ENCODE measurements at places on chromosomes 1 and 21. TPM values are rescaled to one million over a fixed set of nuclear protein-coding genes. Genes with fewer than 3 reads are reported as not detected.

LINGO4 gene
- total RNA-seq: not detected

GRCh38 chr1:97925151-97925550 lies 4.3 kb upstream of the DPYD start:
- no peak for DNase-seq

GRCh38 chr1:40421431-40422384 lies 28.6 kb upstream of the ZFP69B start:
- no peak for DNase-seq

KRTAP13-2 gene
- total RNA-seq: not detected

- no peak for DNase-seq
Measured at GRCh38 chr1:166182281-166182680, 15.5 kb upstream of the FAM78B start.

PLA2G2F gene
- not detected for total RNA-seq

GRCh38 chr1:240122639-240123613 lies 31.2 kb downstream of the FMN2 start:
- no peak for DNase-seq

DNA sequence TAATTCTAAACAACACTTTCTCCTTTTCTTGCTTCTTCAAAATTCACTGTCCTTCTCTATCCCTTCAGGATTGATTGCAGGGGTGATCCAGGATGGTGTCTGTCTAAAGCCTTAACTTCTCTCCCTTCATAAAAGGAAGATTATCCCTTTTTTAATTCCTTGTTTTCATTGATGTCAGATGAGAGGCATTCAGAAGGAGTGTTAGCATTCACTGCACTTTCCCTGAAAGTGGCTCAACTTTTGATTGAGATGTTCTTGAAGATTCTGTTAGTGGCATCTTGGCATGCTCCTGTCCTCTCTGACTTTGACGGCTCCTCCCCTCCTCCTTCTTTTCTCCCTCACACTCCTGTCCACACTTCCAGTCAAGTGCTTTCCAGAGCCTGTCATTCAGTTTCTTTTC lies 71.6 kb downstream of the ST6GALNAC3 start:
- DNase-seq: no peak

TMPRSS15 gene
- total RNA-seq: 4.1 TPM

DNA sequence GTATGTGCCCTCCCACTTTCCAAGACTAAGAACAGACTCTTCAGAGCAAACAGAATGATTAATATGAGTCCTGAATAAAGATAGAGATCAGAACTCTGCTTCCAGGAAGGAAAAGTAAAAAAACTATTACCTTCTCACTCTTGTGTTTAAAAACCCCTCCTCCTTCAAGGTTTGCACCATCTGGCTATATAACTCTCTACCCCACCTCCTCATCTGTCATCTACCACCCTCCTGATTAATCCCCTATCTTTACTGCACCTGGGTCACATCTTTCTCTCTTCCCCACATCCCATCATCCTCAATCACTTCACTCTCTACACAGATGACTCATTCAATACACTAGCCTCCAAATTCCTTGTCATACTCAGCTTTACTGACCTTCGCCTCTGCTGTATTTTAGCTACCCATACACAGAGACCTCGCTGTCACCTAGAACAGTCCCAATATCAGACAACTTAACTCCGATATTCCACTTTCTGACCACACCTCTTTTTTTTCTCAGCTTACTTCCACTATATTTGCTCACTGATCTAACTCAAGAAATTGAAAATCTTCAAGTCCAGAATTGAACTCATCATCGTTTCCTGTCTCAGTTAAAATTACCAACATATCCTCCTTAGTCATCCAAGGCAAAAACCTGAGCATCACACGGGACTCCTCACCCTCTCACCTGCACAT lies 3.7 kb downstream of the SCMH1 start:
- no peak for DNase-seq

DNA sequence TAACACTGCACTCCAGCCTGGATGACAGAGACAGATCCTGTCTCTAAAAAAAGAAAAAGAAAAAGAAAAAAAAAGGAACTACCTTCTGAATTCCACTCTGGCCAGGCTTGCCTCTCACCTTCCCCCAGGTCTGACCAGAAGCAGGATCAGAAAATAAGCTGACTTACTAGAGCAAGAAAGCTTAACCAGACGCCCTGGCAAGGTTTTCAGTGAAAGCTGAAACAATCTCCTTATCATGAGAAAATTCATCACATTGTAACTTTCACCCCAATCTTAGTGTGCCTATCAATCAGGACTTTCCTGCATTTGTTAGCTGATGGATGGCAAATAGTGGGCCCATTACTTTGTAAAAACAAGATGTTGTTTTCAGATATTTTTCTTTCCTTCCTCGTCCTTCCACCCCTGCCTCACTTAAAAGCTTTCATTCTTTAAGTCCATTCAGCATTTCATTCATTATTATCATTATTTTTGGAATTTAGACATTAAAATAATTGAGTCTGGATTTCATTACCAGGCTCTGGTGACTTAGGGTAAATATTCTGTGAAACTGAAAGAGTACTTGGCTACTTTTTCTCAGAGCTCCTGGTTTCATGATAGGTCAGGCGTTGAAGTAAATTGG lies 96.5 kb upstream of the CD34 start:
- DNase-seq: no peak

VCAM1 gene
- total RNA-seq: 37.0 TPM

DNA sequence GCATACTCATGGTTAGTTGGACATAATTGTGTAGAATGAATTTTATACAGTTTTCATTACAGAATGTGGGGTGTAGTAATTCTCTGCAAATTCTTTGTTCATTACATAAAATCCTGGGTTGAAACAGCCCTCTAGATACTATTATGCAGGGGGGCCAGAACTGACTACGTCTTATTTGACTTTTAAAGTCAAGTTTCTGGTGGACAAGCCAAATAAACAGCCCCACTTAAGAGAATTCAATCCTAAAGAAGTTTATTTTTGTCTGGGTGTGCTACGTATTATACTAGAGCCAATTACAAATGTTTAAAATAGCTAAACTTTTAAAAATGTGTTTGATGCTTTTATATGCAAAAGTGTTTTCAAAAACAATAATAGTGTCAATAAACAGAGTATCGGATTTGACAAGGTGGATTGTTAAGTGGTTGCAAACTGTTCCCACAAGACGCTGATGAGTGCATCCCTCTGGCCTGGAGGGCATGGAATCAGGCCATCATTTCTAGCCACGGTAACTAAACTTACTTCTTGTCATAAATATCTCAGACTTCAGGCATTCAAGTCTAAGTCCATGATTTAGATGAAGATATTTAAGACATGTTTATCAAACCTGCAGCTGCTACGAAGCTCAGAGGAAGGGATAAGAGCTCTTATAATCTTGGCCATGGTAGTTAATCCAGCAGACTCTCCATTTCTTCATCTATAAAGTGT lies 646.3 kb downstream of the KIF26B start:
- no peak for DNase-seq

HPDL gene
- total RNA-seq: 8.6 TPM

PDC gene
- total RNA-seq: not detected

DNA sequence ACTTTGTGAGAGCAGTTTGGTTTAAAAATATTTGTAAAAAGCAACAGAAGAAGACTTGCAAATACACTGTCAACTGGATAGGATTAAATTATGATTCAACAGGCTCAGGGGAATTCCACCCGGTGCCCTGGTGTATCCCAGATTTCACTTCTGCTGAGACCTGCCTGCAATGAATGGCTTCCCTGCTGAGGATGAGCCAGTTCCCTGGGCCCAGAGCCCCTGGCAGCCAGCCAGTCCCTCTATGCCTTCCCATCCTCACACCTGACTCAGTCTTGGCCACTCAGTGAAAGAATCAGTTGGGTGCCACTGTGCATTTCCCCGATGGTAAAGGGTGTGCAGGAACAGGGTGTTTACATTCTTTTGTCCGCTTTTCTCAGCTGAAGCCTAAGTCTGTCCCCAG lies 64.4 kb downstream of the KCTD3 start:
- DNase-seq: no peak

DNA sequence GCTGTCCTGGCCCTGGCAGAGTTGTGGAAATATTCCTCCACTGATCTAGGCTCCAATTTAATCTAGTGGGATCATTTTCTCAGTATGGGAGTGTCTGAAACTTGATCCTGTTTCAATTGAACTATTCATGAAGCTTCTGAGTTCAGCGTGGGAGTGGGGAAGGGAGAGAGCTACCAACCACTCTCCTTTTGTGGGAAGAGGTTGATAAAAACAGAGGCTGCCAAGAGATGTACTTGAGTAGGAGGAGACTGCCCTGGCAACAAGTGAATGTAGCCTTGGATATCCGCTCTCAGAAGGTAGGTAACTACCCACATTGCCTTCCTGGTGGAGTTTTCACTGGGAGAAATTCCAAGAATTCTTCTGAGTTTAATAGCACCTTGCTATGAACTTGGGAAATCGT lies at the start of gene CTXND2:
CTXND2 (plus strand) TSS at position 119 of the 400 bp plus-strand sequence. CDS start 25,179 bp downstream, outside the sequence.
- DNase-seq: no peak

DNA sequence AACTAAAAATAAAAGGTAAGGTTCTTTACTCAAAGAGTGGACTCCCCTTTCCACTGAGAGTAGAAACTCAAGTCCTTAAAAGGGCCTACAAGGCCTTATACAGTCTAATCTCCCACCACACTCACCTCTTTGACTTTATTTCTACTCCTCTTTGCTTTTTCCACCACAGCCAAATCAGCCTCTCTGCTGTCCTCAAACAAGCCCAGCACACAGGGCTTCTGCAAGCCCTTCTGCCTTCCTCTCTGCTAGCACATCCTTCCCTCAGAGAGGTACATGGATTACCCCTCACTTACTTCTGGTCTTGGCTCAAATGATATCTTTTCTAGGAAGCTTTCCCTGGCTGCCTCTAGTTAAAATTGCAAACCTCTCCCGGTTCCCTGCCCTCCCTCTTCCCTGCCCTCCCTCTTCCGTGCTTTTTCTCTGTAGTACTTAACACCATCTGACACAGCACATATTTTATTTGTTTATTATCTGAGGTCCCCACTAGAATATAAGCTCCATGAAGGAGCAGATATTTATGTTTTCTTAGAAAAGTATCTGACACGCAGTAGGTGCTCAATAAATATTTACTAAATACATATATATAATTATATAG lies 1.7 kb downstream of the LYST start:
- DNase-seq: no peak

- no peak for DNase-seq
Measured at GRCh38 chr1:64318428-64318827, 115.0 kb downstream of the UBE2U start.

DNA sequence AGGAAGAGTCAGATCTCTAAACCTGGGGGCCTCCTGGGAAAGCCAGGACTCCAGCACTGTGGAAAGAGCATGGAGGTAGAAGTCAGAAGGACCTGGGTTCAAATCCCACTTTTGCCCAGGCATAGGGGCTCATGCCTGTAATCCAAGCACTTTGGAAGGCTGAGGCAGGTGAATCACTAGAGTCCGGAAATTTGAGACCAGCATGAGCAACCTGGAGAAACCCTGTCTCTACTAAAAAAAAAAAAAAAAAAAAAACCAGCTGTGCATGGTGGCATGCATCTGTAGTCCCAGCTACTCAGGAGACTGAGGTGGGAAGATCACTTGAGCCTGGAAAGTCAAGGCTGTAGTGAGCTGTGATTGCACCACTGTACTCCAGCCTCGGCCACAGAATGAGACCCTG lies 31.8 kb downstream of the LDLRAP1 start:
- no peak for DNase-seq

IVL gene
- 19.3 TPM for total RNA-seq

AKR1A1 gene
- total RNA-seq: 185 TPM

PLA2G2D gene
- not detected for total RNA-seq

DNA sequence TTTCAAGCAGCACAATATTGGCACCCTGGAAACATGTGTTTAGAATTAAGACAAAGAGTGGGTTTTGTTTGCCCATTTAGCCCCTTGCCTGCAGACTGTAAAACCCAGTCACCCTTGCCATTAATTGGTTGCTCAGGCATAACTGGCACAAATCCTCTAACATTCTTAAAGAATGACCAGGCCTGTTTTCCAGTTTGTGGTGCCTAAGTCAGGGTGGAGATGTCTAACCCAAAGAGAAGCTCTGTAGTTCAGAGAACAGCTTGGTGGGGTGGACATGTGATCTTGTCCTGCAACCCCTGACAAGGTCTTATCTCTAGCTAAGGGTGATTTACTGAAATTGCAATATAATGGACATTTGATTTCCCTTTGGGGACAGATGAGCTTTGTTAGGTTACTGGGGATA lies 8.8 kb upstream of the ANGPTL7 start:
- no peak for DNase-seq

VHLL gene
- total RNA-seq: not detected

- no peak for DNase-seq
Measured at GRCh38 chr1:162375463-162375862, 1.2 kb downstream of the SPATA46 start.

GRCh38 chr1:201335901-201336300 lies 41.6 kb downstream of the TNNT2 start:
- no peak for DNase-seq

- no peak for DNase-seq
Measured at GRCh38 chr1:174968750-174969244, 30.9 kb upstream of the CACYBP start.

- no peak for DNase-seq
Measured at GRCh38 chr1:26046246-26047095, 553 bp upstream of the SLC30A2 start.

DNA sequence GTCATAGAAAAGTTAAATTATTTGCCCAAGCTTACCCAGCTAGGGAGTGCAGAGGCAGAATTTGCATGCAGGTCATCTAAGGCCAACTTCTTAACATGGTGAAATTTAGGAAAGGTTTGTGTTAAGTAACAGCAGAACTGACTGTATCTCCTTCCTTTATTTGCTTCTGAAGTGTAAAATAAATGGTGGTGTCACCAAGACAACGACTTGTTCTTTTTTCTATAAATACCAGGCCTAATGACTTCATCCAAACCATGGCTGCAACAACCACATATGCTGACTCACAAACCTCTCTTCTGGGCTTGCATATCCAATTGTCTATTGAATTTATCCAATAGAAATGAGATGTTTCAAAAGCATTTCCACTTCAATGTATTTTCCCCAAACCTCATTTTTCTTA lies 19.1 kb downstream of the COL24A1 start:
- no peak for DNase-seq

GRCh38 chr21:32340863-32341848 lies 42.5 kb downstream of the MRAP start:
- no peak for DNase-seq

DNA sequence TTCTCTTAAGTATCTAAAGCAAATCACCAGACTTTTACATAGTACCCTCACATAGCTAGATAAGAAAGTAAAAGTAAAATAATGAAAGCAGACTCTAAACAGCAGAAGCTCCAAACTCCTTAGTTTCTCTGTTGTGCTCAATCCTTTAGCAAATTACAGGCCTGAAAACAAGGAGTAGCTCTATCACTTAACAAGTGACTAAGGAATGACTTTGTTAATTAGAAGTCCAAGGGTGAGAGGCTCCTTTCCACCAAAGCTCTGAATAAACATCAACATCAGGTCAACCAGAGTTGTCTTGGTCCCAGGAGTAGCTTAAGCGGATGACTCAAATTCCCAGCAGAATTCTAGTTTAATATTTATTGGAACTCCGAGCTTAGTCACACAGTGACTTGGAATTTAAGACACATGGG lies 5.9 kb downstream of the NRIP1 start:
- DNase-seq: no peak

GRCh38 chr1:160643138-160643537 lies 3.7 kb downstream of the SLAMF1 start:
- no peak for DNase-seq
